Muscle of leg (tissue), 16 donors: ENCODE measurements at places on chromosomes 5 and 9.

DNA sequence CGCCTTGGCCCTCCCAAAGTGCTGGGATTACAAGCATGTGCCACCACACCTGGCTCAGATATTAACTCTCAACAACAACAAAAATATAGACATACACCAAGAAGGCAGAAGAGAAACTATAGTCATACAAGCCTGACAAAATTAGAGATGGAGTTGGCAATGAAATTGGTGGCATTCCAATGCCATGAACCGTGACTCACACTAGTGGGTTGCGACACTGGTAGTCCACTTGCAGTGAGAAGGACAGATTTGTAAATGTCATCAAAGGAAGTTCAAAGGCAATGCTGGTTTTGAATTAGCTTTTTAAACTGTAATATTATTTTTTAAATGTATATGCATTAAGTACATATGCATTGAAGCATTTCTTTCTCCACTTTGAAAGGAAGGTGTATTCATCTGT lies 8.5 kb upstream of the DNAJC25 start:
- peaks cover 2% of the 10 kb centered on the region for H3K27me3 ChIP-seq
- H3K4me1 ChIP-seq: no peaks in the 10 kb centered on the region
- no peaks in the 10 kb centered on the region for H3K36me3 ChIP-seq
- no peak overlapping the region for H3K27ac ChIP-seq
- no peak for DNase-seq

DNA sequence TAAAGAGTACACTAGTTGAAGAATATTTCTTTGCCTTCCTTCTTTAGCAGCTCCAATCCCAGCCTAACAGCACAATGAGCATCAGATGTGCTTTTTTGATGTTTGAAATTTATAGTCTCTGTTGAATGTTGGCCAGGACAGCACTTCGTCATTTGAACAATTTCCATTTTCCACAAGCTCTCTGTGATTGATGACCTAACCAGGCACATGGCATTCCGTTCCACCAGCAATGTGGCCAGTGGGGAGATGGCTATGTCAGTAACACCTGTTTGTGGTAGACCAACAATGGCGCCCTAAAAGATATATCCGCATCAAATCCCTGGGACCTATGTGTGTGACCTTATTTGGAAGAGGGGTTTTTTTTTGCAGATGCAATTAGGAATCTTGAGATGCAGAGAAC lies 66.8 kb downstream of the PALM2AKAP2 start:
- peaks cover 34% of the 10 kb centered on the region for H3K4me1 ChIP-seq
- H3K36me3 ChIP-seq: peaks cover 2% of the 10 kb centered on the region
- H3K27me3 ChIP-seq: no peaks in the 10 kb centered on the region

DNA sequence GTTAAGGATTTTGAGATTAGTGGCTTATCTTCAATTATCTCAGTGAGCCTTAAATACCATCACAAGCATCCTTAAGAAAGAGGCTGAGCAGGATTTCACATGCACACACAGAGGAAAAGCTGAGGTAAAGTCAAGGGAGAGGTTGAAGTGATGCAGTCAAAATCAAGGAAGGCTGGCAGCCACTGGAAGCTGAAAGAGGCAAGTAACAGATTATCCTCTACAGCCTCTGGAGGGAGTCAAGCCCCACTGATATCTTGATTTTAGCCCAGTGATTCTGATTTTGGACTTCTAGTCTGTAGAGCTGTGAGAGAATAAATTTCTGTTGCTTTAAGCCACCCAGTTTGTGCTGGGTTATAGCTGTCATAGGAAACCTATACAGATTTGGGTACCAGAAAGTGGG lies 80.1 kb downstream of the ANKRD31 start:
- no peak overlapping the region for H3K27ac ChIP-seq
- no peak overlapping the region for H3K4me3 ChIP-seq
- no peaks in the 10 kb centered on the region for H3K36me3 ChIP-seq
- no peaks in the 10 kb centered on the region for H3K4me1 ChIP-seq
- no peak for DNase-seq

GRCh38 chr5:7053528-7054209 lies 340.4 kb downstream of the TENT4A start:
- H3K4me1 ChIP-seq: no peaks in the 10 kb centered on the region
- no peak for DNase-seq
- H3K36me3 ChIP-seq: no peaks in the 10 kb centered on the region
- no peak overlapping the region for H3K4me3 ChIP-seq

DNA sequence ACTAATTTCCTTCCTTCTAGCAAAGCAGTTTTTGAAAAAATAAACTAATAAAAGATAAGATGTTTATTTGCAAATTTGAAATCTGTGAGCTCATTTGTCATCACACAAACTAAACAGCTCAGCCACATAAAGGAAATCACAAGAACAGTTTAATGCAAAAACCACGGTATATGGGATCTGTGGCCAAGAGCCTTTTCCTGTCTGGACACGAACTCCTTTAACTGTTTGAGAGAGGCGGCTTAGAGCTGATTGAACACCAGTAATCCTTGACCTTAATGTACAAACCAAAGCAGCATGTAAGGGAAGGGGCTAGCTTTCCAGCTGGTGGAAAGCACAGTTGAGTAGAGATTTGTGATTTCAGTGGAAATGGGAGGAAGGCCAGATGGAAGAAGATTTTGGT lies 66.3 kb upstream of the SPINK5 start:
- H3K4me3 ChIP-seq: no peak overlapping the region
- no peaks in the 10 kb centered on the region for H3K36me3 ChIP-seq
- DNase-seq: peak; percentile 54

GRCh38 chr5:88675708-88676636 lies 207.0 kb downstream of the MEF2C start:
- H3K27me3 ChIP-seq: peaks cover 87% of the 10 kb centered on the region
- no peaks in the 10 kb centered on the region for H3K36me3 ChIP-seq
- H3K4me3 ChIP-seq: no peak overlapping the region
- peak; percentile 50 for DNase-seq
- no peak overlapping the region for H3K27ac ChIP-seq
